ENCODE measurements at places on chromosomes 5 and 9. TPM values are rescaled to one million over a fixed set of nuclear protein-coding genes. Genes with fewer than 3 reads are reported as not detected.

DNA sequence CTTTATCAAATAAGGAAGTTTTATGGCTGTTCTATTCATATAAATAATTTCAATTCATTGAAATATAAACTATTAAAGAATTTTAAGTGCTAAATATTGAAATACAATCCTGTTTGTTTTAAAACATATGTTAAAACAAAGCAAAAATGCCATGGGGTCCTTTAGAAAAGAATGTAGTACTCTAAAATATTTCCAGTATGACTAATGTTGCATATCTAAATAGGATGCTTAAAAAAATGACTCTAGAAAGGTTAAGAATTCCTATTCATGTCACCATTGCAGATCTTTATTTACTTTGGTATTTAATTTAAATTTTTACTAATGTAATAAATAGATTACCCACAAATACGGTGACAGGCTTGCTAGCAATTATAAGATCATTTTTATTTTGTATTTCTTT is 132.3 kb downstream of the ZNF608 start:
- DNase-seq = no peak

SOHLH1 gene
- not detected for total RNA-seq

DNA sequence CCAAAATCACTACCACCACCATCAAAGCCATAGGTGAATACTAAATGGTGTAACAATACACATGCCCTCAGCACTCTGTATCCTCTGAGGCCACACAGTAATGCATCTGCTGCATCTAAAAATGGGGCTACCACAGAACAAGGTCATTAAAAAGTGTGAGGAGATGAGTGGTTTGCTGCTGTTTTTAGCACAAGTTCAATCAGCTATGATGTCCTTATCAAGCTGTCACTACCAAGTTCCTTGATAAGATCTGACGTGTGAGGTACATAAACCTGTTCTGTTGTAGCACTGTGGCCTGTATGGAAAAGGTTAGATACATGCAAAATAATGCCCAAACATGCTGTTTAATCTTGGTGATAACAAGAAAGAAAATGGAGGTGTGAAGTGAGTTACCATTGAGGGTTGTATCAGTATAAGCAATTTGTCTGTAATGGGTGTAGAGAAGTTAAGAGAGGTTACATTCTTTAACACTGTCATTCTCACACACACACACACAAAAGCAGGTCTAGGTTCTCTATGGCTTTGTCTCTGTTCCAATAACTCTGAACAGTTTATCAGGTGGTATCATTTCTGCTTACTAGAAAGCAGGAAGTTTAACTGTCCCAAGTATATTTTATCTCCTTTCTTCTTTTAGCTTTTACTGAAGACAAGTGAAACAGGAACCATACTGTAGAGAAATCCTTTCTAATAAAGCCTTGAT is 252.9 kb downstream of the CWC27 start:
- no peak for DNase-seq

- no peak for DNase-seq
Observed at GRCh38 chr5:34791761-34792244, 47.2 kb upstream of the TTC23L start.

FOXD4 gene
- total RNA-seq = 0.17 TPM

DNA sequence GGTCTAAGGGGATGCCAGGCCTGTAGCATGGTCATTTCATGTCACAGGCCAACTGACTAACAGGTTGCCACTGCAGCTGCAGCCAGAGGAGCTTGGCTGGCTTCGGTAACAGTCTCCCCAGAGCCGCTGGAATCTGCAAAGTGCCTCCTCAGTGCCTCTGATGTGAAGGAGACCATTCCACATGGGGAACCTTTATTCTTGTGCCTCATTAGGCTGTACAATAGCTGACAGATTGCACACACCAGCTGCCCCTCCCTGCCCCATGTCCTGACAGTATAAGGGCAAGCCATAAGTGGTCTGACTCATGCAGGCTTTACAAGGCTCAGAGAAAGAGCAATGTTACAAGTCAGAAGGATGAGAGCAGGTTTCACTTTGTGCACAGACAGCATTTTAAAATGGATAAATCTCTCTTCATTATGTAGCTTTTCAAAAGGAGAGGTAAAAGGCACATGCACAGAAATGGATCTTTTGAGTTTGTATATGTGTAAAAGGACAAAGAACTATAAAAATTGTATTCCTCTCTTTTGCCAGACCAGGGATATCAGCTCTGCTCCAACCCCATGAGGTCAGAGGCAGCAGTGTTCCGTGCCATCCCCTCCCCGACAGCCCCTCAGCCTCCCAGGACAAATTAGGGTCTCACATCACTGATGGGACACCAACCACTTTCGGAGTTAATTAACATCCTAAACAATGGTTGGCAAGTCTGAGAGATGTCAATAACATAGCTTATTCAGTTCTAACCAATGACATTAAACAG is 467.8 kb downstream of the TMEM232 start:
- no peak for DNase-seq

- no peak for DNase-seq
Observed at GRCh38 chr9:72322678-72323077, 42.3 kb downstream of the ZFAND5 start.

DNA sequence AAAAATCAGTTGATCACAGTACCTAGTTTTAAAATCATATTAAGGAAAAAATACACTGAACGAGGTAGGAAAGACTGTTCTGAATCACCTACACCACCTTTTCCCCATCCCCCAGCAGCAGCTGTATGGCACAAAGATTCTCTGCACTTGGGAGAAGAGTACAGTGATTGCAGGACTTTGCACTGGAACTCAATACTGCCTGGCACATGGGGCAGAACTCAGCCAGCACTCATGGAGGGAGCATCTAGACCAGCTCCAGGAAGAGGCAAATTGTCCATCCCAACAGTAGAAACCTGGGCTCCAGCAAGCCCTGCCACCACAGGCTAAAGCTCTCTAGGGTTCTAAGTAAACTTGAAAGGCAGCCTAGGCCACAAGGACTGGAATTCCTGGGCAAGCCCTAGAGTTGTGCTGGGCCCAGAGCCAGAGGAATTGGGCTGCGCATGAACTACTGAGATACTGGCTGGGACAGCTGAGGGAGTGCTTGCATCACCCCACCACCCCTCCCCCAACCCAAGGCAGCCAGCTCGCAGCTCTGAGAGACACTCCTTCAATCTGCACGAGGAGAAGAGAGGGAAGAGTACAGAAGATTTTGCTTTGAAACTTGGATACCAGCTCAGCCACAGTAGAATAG is 654.4 kb upstream of the CDH6 start:
- DNase-seq = no peak

DNA sequence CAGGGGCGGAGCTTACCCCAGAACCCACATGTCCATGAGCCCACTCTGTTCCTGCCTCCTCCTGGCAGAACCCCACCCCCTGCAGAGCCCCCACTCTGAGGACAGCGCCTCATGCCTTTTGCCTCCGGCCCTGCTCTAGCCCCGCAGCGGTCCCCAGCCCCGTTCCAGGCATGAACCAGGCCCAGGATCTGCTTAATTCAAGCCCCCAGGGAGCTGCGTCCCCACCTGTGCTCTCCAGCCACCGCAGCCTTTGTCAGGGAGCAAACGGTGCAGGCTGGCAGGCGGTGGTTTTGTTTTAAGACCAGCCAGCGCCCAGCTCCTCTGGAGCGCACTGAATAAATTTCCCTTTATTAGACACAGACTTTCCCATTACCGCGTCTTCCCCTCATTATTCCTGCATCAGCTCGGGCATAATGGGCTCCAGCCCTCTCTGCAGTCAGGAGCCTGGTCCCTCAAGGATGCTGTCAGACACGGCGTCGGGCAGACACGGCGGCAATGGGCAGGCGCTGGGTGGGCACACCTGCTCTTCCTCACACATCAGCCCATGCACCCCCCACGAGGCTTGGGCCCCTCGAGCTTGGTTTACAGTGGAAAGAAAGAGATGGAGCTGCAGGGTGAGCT is 137.6 kb downstream of the OLFM1 start:
- no peak for DNase-seq

GRXCR2 gene
- total RNA-seq = not detected

GRCh38 chr9:15248621-15249020 is 58.4 kb downstream of the TTC39B start:
- DNase-seq = no peak

- DNase-seq = no peak
Observed at GRCh38 chr9:97710356-97711222, 13.4 kb upstream of the XPA start.

Measured in liver (tissue), 10 donors.